ENCODE measurements at places on chromosomes 2 and 18. TPM values are rescaled to one million over a fixed set of nuclear protein-coding genes. Genes with fewer than 3 reads are reported as not detected.

PAIP2B gene
- polyA plus RNA-seq = 11.9 TPM

BCL2 gene
- 4.5 TPM for polyA plus RNA-seq

SERPINB3 gene
- 0.07 TPM for polyA plus RNA-seq

ABHD1 gene
- 6.2 TPM for polyA plus RNA-seq

KCNK3 gene
- 1.9 TPM for polyA plus RNA-seq

ACVR1C gene
- polyA plus RNA-seq = 0.21 TPM

TMEM131 gene
- polyA plus RNA-seq = 15.3 TPM

GALR1 gene
- under 0.01 TPM for polyA plus RNA-seq

DNA sequence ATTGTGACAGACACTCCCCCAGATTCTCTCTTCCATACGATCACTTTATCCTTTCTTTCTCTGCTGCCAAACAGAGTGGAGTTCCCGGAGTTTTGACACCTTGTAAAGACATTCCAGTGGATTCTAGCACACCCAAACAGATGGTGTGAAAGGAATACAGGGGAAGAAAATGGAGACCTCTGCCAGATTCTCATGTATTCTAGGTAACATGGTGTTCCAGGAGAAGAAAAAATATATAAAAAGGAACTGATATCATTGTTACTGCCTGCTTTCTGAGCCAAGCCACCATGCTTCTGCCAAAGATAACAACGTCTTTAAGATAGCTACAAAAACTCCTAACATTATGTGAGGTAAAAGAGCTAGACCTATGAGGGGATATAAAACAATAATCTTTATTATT lies 136.5 kb downstream of the TXNL1 start:
- DNase-seq = no peak

DNA sequence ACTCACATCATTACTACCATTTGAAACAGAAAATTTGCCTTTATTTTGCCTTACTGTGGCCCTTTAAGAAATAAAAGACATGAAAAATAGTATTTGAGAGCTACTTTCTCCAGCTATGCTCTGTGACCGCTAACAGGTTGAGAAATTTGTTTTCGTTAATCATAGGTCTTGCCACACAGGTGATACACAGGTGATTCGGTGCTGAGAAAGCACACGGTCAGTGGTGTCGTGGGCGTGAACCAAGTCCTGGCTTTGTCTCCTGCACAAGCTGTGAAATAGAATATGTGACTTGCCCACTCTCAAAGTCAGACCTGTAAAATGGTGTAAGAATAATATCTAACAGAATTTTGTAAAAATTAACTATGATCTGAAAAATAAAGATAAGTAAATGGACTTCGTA lies 155.3 kb upstream of the SLC39A10 start:
- no peak for DNase-seq

DNA sequence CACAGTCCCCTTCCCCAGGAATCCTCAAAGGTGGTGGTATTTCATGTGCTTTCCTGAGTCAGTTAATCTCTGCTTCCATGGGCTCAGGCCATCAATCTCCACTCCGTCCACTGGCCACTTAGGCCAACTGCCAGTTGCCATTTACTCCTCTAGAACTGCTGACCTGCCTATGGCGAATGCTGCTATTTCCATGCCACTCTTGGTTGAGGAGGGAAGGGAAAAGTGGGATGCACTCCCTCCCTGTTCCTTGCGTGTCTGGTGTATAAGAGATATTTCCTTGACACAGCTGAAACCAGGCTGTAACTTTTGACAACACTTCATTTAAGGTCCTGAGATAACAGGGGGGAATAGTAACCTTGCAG lies 261.5 kb downstream of the MREG start:
- no peak for DNase-seq

GRCh38 chr2:55418512-55419232 lies 984 bp downstream of the CCDC88A start:
- no peak for DNase-seq

DNA sequence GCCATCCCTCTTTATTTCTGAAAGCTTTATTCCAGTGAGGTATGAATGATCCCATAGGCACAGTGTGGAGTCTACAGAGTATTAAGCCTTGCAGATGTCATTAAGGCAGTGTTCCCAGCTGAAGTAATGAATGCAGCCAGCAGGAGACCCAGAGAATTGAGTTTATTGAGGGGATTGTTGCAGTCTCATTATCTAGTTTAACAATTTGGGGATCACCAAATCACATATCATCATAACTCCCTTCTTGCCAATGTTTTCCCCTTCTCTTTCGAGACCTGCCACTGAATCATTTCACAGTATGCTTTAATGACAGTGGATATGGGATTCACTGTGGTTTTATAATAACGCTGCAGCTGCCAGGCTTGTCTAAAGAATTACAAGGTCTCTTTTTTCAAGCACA lies 249.3 kb upstream of the FSHR start:
- no peak for DNase-seq

DNA sequence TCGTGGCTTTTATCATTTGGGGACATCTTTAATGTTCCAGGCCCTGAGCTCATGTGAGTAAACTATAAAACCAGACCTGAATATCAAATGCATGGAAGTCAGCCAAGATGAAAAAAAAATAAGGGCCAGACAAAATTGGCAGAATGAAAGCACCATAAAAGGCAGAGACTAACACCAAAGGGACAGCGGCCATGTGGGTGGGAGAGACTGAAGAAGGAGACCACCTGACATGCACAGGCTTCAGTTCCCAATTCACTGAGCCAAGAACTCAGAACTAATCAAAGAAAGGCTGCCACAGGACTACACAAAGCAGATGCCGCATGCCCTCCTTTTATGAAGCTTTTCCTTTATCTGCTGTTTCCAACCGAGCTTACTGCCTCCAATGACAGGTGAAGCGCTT lies 267.1 kb downstream of the RAD51AP2 start:
- DNase-seq = no peak

GRCh38 chr18:74961596-74961995 lies 247.3 kb downstream of the PTGR3 start:
- DNase-seq = no peak

DNA sequence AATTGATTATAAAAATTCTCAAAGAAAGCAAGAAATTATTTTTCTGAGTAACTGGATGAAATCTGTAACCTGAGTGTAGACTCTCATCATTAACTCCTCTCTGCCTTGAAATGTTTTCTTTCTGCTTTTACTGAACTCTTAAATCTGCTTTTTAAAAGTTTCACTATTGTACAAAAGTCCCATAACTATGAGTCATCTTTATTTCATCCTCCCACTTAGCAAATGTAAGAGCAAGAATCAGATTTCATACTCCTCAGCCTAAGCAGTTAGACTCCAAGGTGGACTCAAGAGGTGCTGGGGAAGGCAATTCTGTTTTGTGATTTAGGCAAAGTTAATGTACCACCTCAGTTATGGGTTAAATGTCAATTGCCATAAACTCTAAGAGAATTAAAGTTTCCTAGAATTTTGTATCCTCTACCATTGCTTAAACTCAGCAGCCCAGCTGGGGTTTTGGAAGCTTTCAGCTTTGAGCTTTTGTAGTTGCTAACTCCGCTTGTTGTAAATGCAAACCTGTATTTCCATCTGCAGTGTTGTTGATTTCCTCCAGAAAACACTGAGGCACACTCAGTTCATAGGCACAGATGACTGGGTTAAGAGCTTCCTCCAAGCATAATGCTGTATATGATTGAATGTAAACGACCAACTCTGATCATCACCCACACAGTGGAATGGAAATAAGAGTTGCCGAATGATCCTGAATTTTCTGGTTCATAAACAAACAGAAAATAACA lies 268.8 kb downstream of the ARHGAP15 start:
- DNase-seq = no peak

- DNase-seq = no peak
Measured at GRCh38 chr18:35611518-35611917, 30.0 kb downstream of the GALNT1 start.
